NCI-H460 (cell line): ENCODE measurements at places on chromosomes 2 and 18. TPM values are rescaled to one million over a fixed set of nuclear protein-coding genes. Genes with fewer than 3 reads are reported as not detected.

DNA sequence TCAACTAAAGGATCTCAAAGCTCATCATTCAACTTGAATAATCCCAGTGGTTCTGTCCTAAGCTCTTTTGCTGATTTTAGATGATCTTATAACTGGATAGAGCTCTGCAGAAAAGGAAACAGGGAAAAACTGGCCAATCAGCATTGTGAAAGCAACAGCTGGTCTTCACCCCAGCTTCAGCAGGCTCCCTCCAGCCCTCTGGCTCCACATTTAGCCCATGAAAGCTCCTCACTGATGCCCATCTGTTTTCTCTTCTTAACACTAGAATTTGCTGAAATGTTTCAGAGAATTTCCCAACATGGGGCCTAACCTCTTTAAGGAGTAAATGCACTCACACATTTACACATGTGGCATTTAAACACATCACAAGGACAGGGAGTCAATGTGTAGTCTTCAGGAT, 223.3 kb downstream of the CNTNAP5 start:
- DNase-seq = no peak

The MAL gene
- total RNA-seq = not detected in 2 replicates

DNA sequence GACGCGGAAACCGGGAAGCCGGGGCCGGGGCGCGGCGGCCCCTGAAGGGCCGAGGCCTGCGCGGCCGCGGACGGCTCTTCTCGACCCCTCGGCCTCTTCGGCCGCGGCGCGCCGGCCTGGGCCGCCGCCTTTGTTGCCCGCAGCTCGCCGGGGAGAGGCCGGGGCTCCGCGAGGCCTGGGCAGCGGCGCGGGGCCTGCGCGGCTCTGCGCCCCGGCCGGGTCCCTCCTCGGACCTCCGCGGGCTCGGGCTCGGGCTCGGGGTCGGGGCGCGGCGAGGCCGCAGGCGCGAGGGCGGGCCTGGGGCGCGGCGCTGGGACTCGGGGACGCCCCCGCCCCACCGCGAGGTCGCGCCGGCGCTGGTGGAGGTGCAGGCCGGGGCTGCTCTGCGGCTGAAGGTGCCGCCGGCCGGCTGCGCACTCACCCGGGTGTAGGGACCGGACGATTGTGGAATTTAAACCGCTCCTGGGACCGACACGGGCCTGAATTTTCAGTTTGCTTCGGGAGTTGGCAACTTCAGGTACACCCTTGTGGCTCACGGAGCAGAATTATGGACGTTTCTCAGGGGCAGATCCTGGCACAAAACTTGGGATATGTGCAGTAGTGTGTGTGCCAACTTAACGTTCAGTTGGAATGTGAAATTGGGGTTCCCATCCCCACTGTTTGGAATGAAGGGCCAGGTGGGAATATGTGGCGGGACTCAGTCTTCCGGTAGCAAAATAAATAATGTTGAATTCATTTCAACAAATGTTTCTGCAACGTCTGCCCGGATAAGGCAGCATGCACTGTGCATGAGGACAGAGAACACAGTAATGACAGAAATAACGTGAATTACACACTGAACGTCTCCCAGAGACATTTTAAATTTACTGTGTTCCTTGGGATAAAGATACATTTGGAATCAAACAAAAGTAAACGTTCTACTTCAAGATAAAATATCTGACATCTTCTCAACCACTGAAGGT, 787 bp downstream of the SOCS6 start:
- DNase-seq = peak; percentile 8

DNA sequence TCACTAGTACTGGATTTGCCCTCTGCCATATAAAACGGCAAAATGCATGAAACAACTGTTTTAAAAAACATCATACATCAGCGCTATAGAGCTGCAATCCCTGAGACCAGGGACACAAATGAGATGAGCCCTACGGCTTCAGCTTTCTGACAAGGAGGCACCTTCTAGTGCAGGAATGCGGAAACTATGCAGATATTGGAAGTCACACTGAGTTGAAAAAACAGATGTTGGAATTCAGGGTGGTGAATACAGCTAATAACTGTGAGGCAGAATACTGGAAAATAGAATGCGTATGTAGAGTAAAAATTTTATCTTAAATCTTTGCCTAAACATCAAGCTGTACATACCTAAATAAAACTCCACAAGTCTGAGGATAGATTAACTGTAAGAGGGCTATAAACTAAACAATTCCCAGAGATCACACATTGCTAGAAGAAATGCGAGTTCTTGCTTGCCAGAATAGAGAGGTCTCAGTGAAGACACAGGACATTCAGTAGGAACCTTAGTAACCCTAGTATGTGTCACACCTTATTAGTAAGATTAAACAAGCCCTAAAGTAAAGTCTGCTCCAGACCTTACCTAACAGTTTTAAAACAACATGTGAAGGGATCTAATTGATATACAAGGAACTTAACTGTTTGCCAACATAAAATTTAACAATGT, 541.4 kb upstream of the DDX18 start:
- DNase-seq = no peak

DNA sequence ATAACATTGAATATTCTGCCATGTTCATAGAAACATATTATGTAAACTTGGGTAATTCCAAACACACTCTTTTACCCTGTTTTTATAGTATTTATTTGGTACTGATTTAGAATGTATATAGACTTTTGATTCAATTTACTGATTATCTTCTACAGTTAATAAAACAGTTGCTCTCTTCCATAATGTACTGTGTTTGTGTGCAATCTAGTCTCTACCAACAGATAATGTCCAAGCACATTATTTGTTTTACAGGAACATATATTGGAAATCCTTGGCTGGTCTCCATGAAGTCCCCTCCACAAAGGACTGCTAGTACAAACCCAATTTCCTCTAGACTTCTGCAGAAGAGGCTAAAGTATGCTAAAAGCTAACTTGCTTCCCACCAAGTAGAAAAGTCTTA, 386.6 kb downstream of the RND3 start:
- no peak for DNase-seq

DNA sequence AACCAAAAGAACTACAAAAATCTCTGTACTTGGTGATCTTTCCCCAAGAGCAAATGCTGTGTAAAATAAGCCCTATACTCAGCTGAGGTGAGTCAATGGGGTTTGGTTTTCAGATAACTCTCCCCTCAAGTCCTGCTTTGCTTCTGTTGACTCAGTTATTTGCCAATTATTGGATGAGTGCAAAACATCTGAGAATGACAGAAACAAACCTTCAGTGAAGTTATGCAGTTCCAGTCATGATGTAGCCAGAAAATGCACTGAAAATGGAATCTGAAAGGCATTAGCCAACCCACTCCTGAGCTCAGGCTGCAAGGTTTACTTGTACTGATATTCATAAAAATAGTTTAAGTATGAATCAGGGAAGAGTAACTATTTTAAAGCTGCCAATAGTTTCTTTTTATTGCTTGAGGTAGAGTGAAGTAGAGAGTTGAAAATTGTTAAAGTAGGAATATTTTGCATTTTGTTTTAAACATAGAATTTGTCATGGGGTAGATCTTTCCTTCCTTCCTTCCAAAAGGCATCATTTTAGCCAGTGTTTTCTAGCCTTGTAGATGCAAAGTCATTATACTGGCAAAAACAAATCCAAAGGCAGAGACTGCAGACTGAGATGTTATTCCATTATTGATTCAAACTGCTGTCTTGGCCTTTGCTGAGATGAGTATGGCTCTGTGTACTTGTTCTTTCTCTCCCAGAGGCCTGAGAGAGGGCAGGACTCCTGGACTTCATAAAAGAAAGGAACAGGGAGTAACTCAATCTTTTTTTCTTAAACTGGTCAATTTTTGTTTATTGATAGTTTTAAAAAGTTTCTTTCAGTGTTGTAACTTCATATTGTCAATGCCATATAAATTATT, 215.3 kb downstream of the RND3 start:
- DNase-seq = no peak

DNA sequence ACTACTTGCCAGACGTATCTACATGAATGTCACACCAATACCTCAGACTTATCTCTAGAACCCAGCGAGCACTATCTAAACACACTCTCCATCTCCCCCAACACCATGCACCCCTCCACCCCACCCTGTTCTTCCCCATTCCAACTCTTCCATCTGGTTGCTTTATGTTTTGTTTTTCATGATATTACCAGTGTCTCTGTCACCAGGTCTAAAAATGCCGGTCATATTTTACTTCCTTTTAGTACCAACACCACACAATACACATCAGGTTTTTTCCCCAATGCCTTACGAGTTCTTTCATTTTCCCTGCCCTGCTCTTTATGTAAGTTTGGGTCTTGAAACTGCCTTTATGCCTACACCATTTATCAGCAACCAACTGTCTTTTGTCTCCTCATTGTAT, 10.2 kb upstream of the ITGA4 start:
- DNase-seq = no peak

DNA sequence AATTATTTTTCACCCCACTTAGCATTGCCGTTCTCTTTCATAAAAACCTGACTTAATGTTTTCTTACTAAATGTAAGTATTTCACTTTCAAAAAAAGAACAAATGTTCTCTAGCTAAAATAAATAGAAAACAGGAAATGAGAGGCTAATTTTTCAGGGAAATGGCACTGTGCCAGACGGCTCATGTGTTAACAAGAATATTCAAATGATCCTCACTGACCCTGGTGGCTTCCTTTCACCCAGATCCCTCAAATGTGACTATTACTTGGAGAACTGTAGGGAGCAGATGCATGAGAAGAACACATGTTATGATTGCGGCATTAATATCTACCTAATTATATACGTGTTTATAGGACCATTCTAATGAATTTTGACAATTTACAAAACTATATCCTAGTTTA, 827.7 kb downstream of the SOCS6 start:
- DNase-seq = no peak

The CMPK2 gene
- total RNA-seq = 0.17 and 0.40 TPM in 2 replicates

The DSG1 gene
- 0.02 TPM in 1 of 2 replicates, not detected in the other for total RNA-seq

DNA sequence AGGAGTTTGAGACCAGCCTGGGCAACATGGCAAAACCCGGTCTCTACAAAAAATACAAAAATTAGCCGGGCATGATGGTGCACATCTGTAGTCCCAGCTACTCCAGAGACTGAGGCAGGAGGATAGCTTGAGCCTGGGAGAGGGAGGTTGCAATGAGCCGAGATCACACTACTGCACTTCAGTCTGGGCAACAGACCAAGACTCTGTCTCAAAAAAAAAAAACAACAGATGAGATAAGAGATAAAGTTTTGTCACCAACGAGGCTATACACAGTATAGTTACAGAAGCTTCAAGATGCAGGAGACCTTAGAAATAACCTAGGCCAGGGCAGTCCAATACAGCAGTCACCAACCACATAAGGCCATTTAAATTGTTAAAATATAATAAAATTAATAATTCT, 9.4 kb downstream of the FAM124B start:
- no peak for DNase-seq

The IL36A gene
- total RNA-seq = not detected in 2 replicates

- DNase-seq = peak; percentile 87
Observed at GRCh38 chr18:9575558-9575957, 38.8 kb downstream of the PPP4R1 start.

The UGT1A8 gene
- total RNA-seq = not detected in 2 replicates

The RAD51AP2 gene
- not detected in 2 replicates for total RNA-seq
